ENCODE measurements at places on chromosomes 6 and 20.
A peak's percentile ranks its signal among the peaks of the same experiment; 100 is the strongest.

GRCh38 chr20:731891-732560 lies 36.3 kb downstream of the SLC52A3 start:
- DNase-seq = no peak

DNA sequence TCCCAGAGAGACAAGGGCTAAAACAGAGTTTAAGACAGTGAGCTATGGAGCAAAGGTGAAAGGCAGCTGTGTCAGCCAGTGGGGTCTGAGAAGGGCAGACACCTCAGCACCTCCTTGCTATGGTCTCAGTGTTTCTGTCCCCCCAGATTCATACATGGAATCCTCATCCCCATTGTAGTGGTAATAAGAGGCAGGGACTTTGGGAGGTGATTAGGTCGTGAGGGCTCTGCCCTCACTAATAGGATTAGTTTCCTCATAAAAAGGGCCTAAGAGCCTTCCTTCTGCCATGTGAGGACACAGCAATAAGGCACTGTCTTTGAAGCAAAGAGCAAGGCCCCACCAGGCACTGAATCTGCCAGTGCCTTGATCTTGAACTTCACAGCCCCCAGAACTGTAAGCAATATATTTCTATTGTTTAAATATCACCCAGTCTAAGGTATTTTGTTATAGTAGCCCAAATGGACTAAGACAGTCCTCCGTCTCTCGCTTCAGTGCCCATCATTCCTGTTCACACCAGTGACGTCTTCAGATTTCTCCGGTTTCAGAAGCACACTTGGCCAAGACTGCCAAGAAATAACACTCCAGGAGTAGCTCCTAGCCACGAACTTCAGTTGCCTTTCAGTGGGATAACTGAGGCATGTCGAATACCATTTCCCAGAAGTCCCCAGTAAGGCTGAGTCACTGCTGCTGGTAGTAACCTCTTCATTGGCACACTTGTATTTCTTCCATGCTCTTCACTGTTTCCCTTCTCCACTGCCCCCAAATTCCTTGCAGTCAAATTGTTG lies 32.8 kb downstream of the SLC13A3 start:
- no peak for DNase-seq

DNA sequence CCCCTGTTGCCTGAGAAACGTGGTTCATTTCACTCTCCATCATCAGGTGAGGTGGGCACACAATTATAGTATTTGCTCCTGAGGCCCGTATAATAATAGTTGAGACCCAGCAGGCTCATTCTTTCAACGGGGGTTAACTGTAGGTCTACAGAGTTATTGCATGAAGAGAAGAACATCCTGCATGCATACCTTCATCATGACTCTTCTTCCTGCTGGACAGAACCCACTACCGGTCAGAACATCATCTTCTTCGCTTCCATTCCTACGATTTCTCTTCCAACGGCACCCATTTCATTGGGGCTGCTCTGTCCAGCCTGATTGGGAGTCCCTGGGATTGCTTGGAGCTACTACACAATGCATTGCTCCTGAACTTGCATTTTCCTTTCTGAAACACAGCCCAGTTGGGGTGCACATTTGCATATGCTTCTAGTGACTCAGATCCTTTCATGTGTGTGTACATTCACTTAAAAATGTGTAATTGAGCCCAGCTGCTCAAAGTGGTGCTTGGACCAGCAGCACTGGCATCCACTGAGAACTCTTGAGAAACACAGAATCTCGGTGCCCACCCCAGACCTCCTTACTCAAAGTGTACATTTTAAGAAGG lies 57.4 kb downstream of the SLC24A3 start:
- DNase-seq = no peak

DNA sequence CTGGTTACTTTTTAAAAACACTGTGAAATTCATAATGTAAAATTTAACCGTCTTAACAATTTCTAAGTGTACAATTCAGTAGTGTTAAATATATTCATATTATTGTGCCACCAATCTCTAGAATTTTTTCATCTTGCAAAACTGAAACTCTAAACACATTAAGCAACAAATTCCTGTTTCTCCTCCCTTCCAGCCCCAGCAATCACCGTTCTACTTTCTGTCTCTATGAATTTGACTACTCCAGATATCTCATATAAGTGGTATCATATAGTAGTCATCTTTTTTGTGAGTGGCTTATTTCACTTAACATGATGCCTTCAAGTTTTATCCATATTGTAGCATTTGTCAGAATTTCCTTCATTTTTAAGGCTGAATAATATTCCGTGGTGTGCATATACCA lies 44.7 kb downstream of the RSPH3 start:
- peak; percentile 67 for DNase-seq

GRCh38 chr6:121592261-121592935 lies 157.0 kb downstream of the GJA1 start:
- DNase-seq = no peak

DNA sequence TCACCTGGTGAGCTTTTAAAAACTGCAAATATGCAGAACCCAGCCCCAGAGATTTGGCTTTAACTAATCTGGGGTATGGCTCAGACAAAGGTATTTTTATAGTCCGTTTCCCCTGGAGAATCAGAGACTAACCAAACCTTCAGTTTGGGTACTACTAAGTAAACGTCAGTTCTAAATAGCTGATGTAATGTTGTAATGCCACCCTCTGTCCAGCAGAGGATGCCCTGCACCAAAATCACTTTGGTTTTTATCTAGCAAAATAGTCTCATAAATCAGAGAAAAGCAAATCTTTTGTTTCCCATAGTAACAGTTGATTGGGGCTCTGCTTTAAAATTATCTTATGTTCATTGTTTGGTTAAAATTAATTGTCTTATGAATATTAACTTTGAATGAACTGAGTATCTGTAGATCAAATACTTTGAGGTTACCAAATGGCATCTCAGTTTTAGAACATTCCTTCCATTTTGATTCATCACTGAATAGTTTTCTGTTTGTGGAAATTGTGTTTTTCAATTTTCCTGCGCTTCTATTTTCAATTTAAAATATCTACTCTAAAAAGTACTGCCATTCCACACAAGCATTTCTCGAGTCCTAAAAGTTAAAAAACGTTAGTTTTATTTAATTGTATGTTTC lies 278.3 kb upstream of the PLCB4 start:
- peak; percentile 59 for DNase-seq

GRCh38 chr6:78670802-78671201 lies 196.5 kb upstream of the IRAK1BP1 start:
- DNase-seq = no peak

DNA sequence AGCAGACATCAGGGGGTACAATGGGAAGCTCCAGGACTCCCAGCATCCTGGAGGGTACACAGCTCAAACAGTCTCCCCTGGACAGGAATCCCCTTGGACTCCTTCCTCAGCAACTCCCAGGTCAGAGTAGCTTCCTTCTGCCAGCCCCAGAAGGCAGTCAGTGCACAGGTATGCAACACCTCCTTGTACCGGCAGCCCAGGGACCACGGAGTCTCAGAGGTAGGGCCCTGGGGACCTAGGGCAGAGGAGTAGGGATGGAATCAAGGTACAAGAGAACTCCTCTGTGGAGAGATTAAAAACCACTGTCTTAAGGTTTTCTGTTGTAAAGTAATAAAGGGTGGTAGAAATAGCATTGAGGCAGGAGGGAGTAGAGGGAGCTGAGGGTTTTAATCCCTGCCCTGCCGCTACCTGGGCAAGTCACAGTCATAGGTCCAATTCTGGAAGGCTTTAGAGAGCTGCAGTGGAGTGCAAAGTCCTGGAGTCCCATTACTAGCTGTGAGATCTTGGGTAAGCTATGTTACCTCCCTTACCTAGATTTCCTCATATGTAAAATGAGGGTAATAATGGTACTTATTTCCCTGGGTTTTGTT lies 7.5 kb downstream of the TP53TG5 start:
- DNase-seq = no peak

DNA sequence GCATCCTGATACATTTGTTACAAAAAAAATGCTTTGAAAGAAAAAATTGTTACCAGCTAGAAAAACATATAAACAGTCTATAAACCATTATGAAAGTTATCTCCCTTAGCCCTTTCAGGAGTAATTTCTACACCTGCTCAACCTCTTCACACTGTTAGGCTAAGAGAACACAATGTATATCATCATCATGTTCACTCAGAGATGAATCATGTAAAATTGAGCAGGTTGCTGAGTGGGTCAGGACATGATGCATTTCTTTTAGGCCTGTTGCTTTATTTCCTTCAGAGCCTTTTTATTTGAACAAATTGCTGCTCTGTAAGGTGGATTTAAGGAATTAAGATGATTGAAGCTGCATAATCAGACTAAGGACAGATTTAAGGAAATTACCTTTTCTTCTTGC lies 531.3 kb upstream of the MAN1A1 start:
- no peak for DNase-seq

GRCh38 chr6:140445474-140446004 lies 1071.1 kb upstream of the CITED2 start:
- no peak for DNase-seq

DNA sequence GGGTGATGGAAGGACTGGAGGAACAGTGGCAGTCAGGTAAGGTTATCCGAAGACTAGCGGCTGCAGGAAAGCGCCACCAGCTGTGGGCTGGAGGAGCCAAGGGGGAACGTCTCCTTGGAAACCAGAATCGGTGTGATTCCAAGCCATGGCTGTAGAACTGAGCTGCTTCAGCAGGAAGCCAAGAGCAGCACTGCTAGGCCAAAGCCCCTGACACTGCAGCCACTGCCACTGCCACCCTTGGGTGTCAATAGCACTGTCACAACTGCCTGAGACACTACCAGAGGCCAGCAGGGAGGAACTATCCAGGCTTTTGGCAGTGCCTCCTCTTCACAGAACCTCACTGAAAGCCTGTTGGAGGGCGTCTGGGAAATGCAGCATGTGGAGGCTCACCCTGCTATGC lies 289.6 kb upstream of the SUPT3H start:
- no peak for DNase-seq

DNA sequence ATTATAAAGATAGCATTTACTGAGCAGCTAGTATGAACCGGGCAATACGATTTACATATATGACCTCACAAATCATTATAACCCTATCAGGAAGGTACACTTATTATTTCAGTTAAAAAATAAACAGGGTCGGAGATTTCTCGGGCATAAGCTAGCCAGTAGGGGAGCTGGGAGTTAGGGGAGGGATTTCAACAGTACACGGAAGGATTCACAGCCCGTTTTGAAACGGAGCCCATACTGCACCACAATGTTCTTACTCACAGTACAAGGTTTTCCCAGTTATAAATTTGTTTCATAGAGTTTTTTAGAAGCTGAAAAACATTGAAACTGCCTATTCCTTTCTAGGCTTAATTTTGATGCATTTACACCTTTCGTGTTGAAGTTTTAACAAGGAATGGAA lies 607.1 kb downstream of the HDGFL1 start:
- DNase-seq = no peak

GRCh38 chr20:17825252-17825959 lies 125.6 kb downstream of the BANF2 start:
- DNase-seq = peak; percentile 14

- DNase-seq = no peak
These were observed 162.2 kb upstream of the BMP2 start for GRCh38 chr20:6605055-6605935.

- DNase-seq = no peak
These were observed 24.8 kb upstream of the MYT1 start for GRCh38 chr20:64139199-64140060.

- DNase-seq = peak; percentile 67
These were observed 21.3 kb downstream of the PRR18 start for GRCh38 chr6:166286839-166287271.

DNA sequence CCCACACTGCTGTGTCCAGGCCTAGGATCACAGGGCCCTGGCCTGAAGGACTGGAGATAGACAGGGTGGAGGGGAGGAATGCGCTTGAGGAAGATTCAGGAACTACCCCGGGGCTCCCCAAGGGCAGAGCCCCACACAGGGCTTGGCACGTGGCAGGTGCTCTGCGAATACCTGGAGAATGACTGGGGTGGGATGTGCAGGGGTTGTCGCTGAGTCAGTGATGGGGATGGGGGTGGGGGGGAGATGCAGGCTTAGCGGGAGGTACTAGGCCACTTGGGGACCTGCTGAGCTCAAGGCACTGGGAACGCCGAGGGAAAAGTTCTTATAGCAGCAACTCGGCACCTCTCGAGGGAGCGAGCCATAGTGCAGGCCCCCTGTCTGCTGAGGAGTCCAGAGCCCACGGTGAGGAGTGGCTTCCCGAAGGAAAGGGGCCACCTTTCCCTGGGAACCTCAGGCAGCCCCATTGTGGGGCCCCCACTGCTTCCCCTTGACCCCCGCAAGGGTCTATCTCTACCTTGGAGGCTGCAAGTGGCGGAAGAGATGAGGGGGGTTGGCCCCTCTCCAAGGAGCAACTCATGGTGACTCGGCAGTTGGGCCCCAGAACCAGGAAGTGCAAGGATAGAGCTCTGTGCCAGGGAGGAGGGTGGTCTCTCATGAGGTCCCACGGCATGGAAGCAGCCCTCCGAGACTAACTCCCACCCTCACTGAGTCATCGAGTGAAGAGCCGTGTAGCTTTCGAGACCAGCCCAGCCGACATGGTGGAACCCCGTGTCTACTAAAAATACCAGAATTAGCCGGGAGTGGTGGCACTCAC lies 33.1 kb downstream of the SRC start:
- peak; percentile 62 for DNase-seq

- no peak for DNase-seq
These were observed 18.8 kb upstream of the EZR start for GRCh38 chr6:158837684-158838625.

GRCh38 chr6:142300758-142301650 lies 803 bp upstream of the ADGRG6 start:
- DNase-seq = no peak

GRCh38 chr6:39054577-39055142 lies 6.1 kb downstream of the GLP1R start:
- no peak for DNase-seq

GRCh38 chr20:2771631-2772080 lies 28.8 kb downstream of the CPXM1 start:
- DNase-seq = no peak

DNA sequence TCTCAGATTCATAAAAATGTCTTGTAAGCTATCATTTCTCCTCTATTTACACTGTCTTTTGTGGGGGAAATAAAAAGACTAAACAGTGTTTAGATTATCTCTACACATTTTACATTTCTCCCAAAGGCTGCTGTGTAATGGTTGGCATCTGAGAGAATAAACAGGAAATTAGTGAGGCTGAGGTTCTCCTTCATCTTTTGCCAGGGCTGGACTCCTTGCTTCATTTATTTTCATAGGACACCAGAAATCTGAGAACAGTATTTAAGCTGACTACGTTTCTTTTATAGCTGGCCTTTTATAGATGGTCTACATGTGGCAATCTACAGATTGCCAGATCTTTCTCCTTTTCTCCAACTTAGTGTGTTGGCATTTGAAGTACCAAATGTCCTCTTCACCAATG lies 41.5 kb downstream of the PLCB4 start:
- no peak for DNase-seq

GRCh38 chr6:39073471-39074355 lies 25.1 kb downstream of the GLP1R start:
- no peak for DNase-seq

GRCh38 chr20:9235518-9235917 lies 166.6 kb downstream of the PLCB4 start:
- DNase-seq = peak; percentile 52

GRCh38 chr6:652865-653264 lies 4.0 kb downstream of the HUS1B start:
- no peak for DNase-seq

Measured in suppressor macrophage treated with lipopolysaccharide for 4 hours (primary cell).